Left kidney (tissue), 8 donors: ENCODE measurements at places on chromosomes 3 and 15. TPM values are rescaled to one million over a fixed set of nuclear protein-coding genes. Genes with fewer than 3 reads are reported as not detected.

DNA sequence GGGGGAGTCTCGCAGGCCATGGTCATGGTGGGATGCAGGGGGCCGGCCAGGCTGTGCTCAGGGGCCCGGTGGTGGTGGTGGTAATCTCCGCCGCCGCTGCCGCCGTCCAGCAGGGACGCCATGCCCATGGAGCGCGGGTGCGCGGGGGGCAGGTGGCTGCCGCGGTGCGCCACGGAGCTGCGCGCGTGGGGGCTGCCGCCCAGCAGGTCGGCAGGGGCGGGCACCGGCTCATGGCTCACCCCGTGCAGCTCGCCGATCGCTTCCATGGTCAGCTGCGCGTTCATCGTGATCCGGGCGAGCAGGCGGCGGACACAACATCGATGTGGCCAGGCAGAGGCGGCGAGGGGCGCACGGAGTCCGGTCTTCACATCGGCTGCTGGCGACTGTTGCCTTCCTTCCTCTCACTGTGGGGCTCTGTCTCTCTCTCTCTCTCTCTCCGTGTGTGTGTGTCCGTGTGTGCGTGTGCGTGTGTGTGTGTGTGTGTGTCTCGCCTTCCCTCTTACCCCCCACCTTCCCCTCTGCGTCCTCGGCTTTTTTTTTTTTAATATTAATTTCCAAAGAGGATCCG is 451 bp downstream of the ONECUT1 start:
- no peak for DNase-seq

- no peak for DNase-seq
These were observed 8.1 kb upstream of the IL20RB start for GRCh38 chr3:136949708-136950107.

DNA sequence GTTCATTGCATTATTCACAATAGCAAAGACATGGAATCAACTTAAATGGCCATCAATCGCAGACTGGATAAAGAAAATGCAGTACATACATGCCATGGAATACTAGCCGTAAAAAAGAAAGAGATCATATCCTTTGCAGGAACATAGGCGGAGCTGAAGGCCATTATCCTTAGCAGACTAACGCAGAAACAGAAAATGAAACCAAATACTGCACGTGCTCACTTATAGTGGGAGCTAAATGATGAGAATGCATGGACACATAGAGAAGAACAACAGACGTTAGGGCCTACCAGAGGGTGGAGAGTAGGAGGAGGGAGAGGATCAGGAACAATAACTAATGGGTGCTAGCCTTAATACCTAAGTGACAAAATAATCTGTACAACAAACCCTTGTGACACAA is 57.9 kb downstream of the RASA2 start:
- no peak for DNase-seq

DNA sequence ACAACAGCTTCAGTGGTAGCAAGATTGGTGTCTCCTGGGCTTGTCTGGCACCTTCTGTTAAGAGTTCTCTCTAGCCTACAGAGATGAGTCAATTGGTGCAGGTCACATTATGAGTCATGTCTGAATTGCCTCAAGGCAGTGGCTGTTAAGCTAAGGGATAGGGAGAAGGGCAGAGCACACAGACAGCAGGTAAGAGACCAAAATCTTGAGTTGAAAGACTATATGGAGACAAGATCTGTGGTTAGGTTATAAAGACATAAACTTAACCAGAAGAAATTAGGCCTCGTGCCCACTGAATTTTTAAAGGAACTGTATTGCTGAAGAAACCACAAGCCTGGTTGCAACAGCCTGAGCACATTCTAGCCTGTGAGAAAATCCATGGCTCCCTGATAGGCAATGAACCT is 19.2 kb upstream of the KPNA1 start:
- DNase-seq: no peak

- no peak for DNase-seq
These were observed 167.2 kb downstream of the SPATA16 start for GRCh38 chr3:172973799-172974198.

GRCh38 chr3:151611419-151611818 is 122.3 kb upstream of the AADACL2 start:
- DNase-seq: no peak

DNA sequence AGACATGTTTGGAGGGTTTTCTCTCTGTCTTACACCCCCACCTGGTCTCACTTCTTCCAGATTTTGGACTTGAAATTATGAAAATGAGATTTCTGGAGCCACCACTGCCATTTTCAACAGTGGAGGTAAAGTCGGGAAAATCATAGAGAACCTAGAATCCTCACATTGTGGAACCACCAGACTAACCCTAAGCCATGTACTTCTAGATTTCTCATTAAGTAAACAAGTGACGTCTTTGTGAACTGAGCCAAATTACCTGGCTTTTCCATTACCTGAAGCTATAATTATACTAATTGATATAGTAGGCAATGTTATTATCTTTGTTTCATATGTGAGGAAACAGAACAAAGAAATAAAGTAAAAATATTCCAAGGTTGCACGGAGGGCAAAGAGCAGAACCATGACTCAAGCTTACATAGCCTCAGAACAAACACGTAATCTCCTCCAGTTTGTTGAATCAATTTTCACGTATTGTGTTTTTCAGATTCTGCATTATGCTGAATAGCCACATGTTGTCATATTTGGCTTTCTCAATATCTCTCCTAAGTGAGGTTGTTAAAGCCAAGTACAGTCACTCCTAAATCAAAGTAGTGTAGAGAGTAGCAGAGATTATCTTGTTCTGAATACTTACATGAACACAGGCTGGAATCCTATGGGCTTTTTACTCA is 101.3 kb upstream of the CMC1 start:
- no peak for DNase-seq

- no peak for DNase-seq
These were observed 80.1 kb downstream of the CCNL1 start for GRCh38 chr3:157079676-157080369.

DNA sequence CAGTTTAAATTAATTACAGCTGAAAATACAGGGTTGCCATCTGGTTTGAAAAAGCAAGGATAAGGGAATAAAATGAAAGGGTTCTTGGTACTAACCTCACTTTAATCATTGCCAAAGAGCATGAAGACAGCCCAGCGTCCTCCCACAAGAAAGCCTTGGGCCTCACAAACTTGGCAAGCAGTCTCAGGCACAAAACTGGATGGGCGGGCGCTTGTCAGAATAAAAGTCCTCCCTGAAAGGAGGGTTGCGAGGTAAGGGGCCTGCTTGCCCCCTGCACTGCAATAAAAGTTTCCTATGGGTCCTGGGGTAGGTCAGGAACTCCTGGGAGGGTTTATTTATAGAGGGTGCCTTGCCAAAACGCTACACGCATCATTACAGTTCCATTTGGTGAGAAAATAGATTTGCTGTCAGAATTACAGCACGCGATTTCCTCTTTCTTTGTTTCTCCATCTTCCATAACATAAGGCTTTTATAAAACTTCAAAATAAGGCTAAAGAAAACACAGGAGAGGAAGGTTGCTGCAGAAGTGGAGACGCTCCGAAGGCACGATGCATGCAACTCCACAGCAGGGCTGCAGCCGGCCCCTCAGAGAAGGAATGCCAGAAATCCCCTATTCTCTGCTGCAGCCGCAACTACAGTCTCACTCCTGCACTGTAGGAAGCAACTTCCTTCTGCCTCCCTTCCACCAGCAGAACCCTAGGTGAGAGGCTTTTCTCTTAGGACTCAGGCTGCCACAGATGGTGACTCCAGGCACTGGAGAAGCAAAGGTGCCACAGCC is 61.3 kb downstream of the VGLL4 start:
- peak; percentile 87 for DNase-seq

GRCh38 chr3:159825216-159825854 is 163.3 kb upstream of the IL12A start:
- DNase-seq: no peak

CMTM6 gene
- 77.0 TPM for polyA plus RNA-seq

SPG11 gene
- polyA plus RNA-seq: 102 TPM

RETNLB gene
- polyA plus RNA-seq: not detected

EHHADH gene
- 30.8 TPM for polyA plus RNA-seq

KLHL40 gene
- not detected for polyA plus RNA-seq
